ENCODE measurements at places on chromosomes 1 and 21.

- DNase-seq, result no peak
These were observed 505.8 kb downstream of the SMYD3 start for GRCh38 chr1:246001142-246001836.

- DNase-seq, result peak; percentile 34
These were observed 985 bp downstream of the SYT6 start for GRCh38 chr1:114152508-114153260.

- no peak for DNase-seq
These were observed 16.7 kb downstream of the RGS4 start for GRCh38 chr1:163085904-163086268.

DNA sequence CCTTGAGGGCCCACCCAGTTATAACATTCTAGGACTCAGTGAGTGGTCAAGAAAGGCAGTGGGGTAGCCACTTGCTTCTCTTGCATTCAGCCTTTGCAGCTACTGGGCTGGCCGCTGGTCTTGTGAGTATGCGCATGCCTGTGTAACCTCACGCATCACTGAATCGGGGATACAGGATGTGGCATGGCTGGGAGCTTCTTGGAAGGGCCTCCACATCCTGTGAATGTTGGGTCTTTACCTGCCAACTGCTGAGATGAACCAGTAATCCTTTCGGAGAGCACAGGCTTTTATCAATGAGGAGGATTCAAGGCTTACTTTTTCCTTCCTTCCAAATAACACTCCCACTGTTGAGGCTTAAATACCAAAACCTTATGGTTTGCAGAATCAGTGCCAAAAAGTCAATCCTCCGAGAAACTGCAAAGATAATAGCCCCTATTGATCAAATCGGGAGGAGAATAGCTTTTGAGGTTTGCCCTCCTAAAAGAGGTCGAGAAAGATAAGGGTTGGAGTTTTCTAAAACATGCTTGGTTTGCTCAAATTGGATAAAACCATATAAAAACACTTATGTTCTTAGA lies 198.9 kb upstream of the UBE2U start:
- no peak for DNase-seq

- no peak for DNase-seq
These were observed 21.6 kb upstream of the TRAF5 start for GRCh38 chr1:211305044-211305443.

DNA sequence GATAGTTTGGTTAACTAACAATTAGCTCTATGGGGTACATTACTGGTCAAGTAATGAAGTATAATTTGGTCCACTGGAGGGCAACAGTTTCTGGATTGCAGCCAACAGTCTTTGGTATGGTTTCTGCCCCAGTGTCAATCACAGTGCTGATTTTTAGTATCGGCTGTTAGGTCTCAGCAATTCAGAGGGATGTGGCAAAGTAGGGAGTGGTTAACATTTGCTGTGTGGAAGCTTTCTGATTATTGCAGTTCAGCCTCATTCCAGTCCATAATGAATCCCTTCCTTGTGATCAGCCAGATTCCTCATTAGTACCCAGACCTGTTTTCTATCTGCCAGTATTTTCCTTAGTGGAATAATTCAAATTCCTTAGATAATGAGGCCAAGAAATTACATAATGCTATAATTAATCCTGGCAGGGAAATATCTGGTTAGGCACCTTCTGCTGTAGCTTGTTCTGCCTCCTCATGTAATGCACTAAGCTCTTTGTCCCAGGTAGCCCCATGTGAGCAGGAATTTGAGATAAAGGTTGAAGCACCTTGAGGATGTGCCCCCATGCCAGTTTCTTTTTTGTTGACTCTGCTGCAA lies 14.0 kb downstream of the F3 start:
- no peak for DNase-seq

DNA sequence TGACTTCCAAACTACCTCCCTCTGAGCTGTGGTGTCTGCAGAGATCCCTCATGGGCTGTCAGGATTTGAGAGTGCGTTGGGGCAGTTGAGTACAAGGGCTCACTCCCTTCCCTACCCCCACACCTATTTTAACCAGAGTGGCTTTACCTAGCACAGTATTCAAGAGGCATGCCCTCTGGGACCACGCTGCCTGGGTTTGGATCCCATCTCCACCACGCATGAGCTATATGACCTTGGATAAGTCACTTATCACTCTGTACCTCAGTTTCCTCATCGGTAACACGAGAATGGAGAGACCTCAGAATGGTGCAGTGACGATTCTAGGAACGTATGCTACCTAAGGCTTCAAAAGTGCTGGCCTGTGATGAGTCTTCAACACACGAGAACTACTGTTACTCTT lies 147.3 kb upstream of the WNT4 start:
- DNase-seq, result no peak

- DNase-seq, result no peak
These were observed 59.3 kb upstream of the LHX8 start for GRCh38 chr1:75074831-75075395.

GRCh38 chr1:147717706-147718097 lies 42.7 kb downstream of the GJA5 start:
- DNase-seq, result no peak

GRCh38 chr1:152442765-152443164 lies 28.7 kb upstream of the CRNN start:
- DNase-seq, result no peak

DNA sequence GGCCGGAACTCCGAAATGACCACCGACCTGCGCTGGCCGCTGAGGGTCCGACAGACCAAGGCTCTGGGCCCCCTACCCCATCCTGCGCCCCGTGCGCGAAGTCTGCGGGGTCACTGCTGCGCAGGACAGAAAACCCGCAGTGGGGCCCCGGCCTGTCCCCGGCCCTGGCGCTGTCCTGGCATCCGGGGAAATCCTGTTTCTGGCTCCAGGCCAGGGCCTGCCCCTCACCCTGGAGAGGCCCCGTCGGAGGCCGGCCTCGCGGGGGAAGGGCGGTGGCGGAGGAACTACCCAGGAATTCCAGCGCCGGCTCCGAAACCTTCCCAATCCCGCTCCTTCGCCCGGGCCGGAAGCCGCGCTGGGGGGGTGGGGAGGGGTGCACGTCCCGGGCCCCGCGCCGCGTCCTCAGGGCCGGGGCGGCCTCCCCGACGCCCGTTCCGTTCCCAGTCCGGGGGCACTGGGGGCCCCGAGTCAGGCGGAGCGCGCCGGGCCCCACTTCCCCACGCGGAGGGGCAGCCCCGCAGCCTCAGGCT lies 77.0 kb downstream of the MORN1 start:
- DNase-seq, result no peak

DNA sequence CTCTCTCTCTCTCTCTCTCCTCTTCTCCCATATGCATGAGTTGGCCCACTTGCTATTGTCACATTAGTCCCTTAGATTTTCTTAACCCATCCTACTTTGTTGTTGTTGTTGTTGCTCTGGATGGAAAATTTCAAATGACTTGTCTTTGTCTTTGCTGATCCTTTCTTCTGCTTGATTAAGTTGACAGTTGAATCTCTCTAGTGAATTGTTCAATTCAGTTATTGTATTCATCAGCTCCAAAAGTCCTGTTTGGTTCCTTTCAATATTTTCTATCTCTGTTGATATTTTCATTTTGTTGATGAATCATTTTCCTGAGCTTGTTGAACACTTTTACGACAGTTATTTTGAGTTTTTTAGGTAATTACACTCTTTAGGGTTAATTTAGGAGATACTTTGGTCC lies 18.8 kb upstream of the SLC35D1 start:
- no peak for DNase-seq

DNA sequence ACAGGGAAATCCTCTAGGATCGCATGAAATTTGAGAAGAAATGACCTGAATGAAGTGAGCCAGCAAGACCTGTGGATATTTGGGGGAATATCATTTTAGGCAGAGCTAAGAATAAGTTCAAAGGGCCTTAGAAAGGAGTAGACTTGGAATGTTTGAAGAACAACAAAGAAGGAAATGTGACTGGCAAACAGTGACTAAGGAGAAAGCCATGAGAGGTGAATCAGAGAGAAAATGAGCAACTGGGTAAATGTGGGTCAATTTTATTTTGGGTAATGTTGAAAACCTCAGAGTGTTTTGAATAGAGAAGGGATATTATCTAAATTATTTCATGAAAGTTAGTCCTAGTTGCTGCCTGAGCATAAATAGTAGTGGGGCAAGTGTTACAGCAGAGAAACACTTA lies 672.8 kb downstream of the LMO4 start:
- no peak for DNase-seq

DNA sequence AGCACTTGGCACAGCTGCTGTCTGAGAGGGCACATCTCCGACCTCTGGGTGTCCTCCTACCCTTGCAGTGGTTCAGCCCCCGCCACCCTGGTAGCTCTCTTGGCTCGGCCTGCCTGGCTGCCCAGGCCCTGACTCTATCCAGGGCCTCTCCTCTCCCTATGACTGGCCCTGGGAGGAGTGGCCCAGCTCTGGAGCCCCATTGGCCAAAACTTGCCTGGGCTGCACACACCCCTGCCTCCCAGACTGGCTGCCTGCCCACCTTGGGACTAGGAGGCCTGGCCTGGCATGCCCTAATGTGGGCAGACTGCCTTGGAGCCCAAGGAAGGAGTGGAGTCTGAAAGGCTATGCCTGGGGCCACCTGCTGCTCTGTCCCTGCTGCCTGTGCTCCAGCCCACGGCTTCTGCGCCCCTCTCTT lies 33.6 kb downstream of the ACOT11 start:
- no peak for DNase-seq

DNA sequence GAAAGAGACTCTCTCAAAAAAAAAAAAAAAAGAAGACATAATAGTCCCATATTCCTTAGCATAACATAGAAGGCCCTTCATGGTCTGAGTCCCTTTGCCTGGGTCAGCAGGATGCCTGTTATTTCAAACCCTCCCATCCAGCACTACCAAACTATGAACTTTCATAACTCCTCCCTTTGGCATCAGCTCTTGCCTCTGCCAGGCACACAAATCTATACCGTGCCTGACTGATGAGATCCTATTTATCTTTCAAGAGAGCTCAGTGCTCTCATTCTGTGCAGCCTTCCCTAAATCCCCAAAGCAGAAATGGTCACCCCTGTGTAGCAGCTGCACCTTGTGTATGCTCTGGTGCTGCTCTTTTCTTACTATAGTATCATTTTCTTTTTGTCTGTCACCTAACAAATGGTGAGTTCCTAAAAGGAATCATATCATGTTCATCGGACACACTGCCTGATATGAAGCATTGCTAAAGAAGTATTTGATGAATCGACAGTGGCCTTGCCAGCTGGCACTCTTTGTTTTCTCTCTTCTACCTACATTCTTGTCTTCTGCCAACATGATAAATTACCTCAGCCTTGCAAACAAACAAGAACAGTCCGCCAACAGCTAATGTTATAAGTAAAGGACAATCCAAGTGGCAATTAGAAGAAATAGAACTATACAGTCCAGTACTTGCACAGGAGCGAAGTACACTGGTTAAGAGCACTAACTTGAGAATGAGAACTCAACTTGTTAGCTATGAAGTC lies 29.9 kb downstream of the FMO4 start:
- DNase-seq, result no peak

- DNase-seq, result no peak
These were observed 136.1 kb upstream of the IRF2BP2 start for GRCh38 chr1:234745844-234746797.

- DNase-seq, result no peak
These were observed 35.9 kb downstream of the SLC30A1 start for GRCh38 chr1:211543025-211543424.

- DNase-seq, result no peak
These were observed 9.3 kb downstream of the EFHD2 start for GRCh38 chr1:15418806-15419515.

- no peak for DNase-seq
These were observed 62.5 kb upstream of the EFHD2 start for GRCh38 chr1:15347182-15347581.

DNA sequence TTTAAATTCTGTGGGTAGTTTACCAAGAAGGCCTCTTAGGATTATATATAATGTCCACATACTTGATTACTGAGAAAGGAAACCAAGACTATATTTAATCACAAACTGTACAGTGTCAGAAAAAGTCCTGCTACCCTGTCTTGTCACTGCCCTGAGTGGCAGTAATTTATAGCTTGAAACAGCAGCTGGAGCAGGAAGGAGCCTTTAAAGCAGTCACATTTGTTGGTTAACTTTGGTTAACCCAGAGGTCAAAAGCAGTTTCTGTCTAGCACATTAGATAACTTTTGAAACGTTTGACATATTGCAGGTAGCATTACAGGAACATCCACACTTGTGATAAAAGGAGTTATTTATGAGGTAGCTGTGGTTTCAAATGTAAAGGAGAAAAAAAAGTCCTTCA lies 161.7 kb downstream of the ROR1 start:
- no peak for DNase-seq

GRCh38 chr1:1303736-1304135 lies 4.0 kb downstream of the ACAP3 start:
- DNase-seq, result no peak

GRCh38 chr1:155794605-155795245 lies 62.3 kb downstream of the GON4L start:
- DNase-seq, result no peak

GRCh38 chr1:206461602-206462455 lies 8.4 kb upstream of the IKBKE start:
- DNase-seq, result peak; percentile 59

DNA sequence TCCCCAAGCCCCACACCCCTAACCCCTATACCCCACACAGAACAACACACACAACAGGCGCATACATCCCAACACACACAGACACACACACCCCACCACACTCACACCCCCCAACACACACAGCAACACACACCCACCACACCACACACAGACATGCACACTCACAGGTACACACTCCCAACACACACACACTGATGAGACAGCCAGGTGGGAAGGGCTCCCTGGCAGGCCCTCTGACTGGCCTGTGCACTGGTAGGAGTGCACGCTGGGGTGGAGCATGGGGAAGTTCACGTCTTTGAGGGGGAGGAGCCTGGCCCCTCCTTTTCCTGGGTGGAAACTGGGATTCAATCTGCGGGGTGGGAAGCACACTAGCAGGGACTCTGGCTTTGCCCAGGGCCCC lies 116.7 kb downstream of the RHOU start:
- no peak for DNase-seq

DNA sequence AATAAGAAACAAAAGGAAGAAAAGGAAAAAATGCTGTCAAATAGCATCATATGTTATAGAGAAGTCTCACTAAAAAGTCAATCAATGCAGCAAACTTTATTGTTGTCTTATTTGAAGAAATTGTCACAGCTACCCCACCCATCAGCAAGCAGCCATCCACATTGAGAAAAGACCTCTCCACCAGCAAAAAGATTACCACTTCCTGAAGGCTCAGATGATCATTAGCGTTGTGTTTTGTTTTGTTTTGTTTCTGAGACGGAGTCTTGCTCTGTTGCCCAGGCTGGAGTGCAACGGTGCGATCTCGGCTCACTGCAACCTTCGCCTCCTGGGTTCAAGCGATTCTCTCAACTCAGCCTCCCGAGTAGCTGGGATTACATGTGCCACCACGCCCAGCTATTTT lies 29.0 kb downstream of the ATP2B4 start:
- DNase-seq, result no peak

GRCh38 chr1:224989615-224990014 lies 60.1 kb downstream of the DNAH14 start:
- no peak for DNase-seq

DNA sequence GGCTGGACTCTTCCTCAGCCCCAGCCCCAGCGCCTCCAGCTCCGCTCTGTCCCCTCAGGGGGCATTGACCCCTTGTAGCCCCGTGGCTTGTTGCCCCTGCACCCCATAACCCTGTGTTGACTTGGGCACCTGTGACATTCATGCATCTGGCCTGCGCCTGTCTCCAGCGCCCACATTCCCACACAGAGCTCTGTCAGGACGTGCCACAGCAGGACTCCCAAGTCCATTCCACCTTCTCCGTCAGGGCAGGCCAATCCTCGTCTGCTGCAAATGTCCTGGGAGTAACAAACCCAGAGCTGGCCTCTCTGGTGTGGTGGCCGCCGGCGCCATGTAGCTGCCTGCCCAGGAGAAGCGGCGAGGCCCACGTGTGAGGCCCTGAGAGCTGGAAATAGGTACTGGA lies 60.6 kb downstream of the AGPAT3 start:
- no peak for DNase-seq
